H1 (cell line): ENCODE measurements at places on chromosomes 1 and 21. TPM values are rescaled to one million over a fixed set of nuclear protein-coding genes. Genes with fewer than 3 reads are reported as not detected.

The PRAMEF14 gene
- total RNA-seq = not detected in 2 replicates

The IL20 gene
- total RNA-seq = not detected in 2 replicates

The AGT gene
- total RNA-seq = not detected in 2 replicates

The CR2 gene
- 3.0 and 4.1 TPM in 2 replicates for total RNA-seq

The PLOD1 gene
- total RNA-seq = 44.9 and 53.4 TPM in 2 replicates

The CEP104 gene
- total RNA-seq = 38.0 and 43.9 TPM in 2 replicates

The PRR9 gene
- total RNA-seq = not detected in 2 replicates

The PER3 gene
- 9.3 and 9.4 TPM in 2 replicates for total RNA-seq

The LCE1A gene
- total RNA-seq = not detected in 2 replicates

The ATP1A4 gene
- 0.57 and 0.61 TPM in 2 replicates for total RNA-seq

The NES gene
- total RNA-seq = 135 and 138 TPM in 2 replicates

The SLC2A1 gene
- total RNA-seq = 230 and 239 TPM in 2 replicates

The OR2T35 gene
- not detected in 2 replicates for total RNA-seq

The SYT6 gene
- 33.7 and 35.7 TPM in 2 replicates for total RNA-seq

The VHLL gene
- total RNA-seq = not detected in 2 replicates

The SIM2 gene
- 0.26 and 0.34 TPM in 2 replicates for total RNA-seq

The HES3 gene
- 54.3 and 67.9 TPM in 2 replicates for total RNA-seq

The SLC6A17 gene
- total RNA-seq = 0.28 and 0.29 TPM in 2 replicates

The KISS1 gene
- total RNA-seq = 0.88 TPM in 1 of 2 replicates, not detected in the other

The LINGO4 gene
- not detected in 2 replicates for total RNA-seq

The PKLR gene
- total RNA-seq = 2.3 and 2.4 TPM in 2 replicates

The GCSAML gene
- total RNA-seq = not detected in 2 replicates

The HSPG2 gene
- 108 and 111 TPM in 2 replicates for total RNA-seq

The PROK1 gene
- not detected in 2 replicates for total RNA-seq

The BSND gene
- 0.40 and 0.43 TPM in 2 replicates for total RNA-seq

The SELP gene
- total RNA-seq = not detected in 2 replicates

The SLC22A15 gene
- 3.3 and 3.7 TPM in 2 replicates for total RNA-seq

The HCRTR1 gene
- 0.35 and 0.44 TPM in 2 replicates for total RNA-seq

The PTPN22 gene
- total RNA-seq = not detected in 2 replicates

The IRF6 gene
- total RNA-seq = 13.3 and 13.4 TPM in 2 replicates

The SPRR5 gene
- not detected in 2 replicates for total RNA-seq

The KLHDC7A gene
- total RNA-seq = 18.9 and 19.1 TPM in 2 replicates

The RHD gene
- not detected in 2 replicates for total RNA-seq

The SYTL1 gene
- total RNA-seq = 6.4 and 8.8 TPM in 2 replicates

The ADGRL2 gene
- 121 and 124 TPM in 2 replicates for total RNA-seq

The OR2T29 gene
- not detected in 2 replicates for total RNA-seq

The LYPD8 gene
- total RNA-seq = not detected in 2 replicates

The NTMT2 gene
- total RNA-seq = 0.67 TPM in 1 of 2 replicates, not detected in the other

The OR2AK2 gene
- total RNA-seq = not detected in 2 replicates

The PDPN gene
- total RNA-seq = 169 and 182 TPM in 2 replicates
